ENCODE measurements at places on chromosomes 13 and 19.

DNA sequence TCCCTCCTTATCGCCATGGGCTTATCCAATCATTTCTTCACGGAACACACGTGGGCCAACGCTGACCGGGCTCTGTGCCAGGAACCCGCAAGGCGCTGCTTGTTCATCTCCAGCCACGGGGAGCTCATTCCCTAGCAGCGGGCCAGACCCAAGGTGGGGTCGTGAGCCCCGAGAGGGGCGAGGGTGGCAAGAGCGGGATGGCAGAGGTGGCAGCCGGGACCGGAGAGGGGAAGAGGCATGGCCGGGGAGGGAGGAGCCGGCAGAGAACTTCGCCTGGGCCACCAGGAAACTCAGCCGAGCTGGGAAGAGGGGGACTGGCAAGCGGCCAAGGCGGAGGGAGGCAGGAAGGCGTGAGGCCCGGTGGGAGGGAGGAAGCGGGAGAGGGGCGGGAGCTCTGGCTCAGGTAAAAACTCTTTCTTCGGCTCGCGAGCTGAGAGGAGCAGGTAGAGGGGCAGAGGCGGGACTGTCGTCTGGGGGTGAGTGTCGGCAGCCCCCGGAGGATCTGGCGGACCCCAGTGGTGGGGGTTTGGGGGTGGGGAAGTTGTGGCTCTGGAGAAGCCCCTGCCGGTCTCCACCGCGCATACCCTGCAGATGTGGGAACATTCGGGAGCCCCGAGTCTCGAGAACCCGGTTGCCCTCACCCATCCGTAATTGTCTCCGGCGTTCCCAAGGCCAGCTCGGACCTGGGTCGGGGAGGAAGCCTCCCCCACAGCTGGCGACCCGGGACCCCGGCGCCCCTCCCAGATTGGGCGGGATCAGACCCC, at the start of gene B3GNT3:
Gene B3GNT3, plus strand, starts transcription at position 408 of the 764 bp plus-strand sequence. CDS start 12,670 bp downstream, outside the sequence.
- peaks cover 66% of the 10 kb centered on the region for H3K4me1 ChIP-seq
- no peak within 1 kb of the TSS for H3K27ac ChIP-seq
- no peak for DNase-seq
- H3K36me3 ChIP-seq: no peaks in the 10 kb centered on the region
- H3K4me3 ChIP-seq: peak within 1 kb of the TSS; percentile 44
- no peaks in the 10 kb centered on the region for H3K27me3 ChIP-seq

DNA sequence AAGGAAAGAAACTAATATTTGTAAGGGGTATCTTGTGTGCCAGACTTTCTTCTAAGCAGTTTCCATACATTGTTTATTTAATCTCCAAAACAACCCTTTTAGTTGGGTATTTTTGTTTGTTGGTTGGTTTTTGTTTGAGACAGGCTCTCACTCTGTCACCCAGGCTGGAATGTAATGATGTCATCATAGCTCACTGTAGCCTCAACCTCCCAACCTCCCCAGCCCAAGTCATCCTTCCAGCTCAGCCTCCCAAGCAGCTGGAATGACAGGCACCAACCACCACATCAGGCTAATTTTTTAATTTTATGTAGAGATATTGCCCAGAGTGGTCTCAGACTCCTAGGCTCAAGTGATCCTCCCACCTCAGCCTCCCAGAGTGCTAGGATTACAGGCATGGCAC, 41.2 kb upstream of the LSM14A start:
- no peak for DNase-seq
- no peaks in the 10 kb centered on the region for H3K27me3 ChIP-seq
- no peaks in the 10 kb centered on the region for H3K36me3 ChIP-seq
- peaks cover 13% of the 10 kb centered on the region for H3K4me1 ChIP-seq
- no peak overlapping the region for H3K27ac ChIP-seq

DNA sequence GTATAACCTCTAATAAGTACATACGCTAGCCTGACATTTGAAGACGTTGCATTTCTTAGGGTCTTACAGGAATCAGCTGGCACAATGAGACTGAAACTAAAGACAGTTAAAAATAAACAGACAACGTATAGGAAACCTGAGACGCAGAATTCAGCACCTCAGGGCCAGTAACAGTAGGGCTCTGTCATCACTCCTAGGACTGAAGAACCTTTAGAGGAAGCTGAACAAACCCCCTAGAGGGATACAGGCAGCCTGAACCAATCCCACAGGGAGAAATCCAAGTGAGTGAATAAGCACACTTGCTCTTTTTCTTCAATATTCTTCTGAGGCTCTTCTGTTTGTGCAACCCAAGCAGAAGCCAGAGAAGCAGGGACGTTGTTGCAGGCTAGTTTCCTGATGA, 53.9 kb upstream of the KLHL1 start:
- H3K4me1 ChIP-seq: no peaks in the 10 kb centered on the region
- H3K4me3 ChIP-seq: no peak overlapping the region
- H3K36me3 ChIP-seq: no peaks in the 10 kb centered on the region
- H3K27ac ChIP-seq: no peak overlapping the region

DNA sequence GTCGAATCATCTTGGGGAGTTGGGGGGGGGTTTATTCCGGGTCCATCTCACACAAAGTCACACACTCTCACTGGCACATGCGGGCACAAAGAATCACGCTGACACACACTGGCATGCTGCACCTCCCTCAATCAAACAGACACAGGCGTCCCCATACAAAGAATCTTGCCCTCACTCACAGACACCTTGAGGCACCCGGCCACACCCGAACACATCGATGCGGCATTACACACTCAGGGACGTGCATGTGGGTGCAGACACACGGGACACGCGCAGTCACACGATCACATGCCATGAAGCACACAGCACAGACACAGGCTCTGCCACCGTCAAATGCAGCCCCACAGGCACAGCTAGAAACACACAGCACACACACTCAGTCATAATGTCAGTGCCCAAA, 7.8 kb downstream of the NFIX start:
- H3K36me3 ChIP-seq: no peaks in the 10 kb centered on the region
- H3K4me1 ChIP-seq: no peaks in the 10 kb centered on the region
- no peak overlapping the region for H3K4me3 ChIP-seq
- H3K27me3 ChIP-seq: no peaks in the 10 kb centered on the region

GRCh38 chr13:79724348-79725103, 243.6 kb downstream of the NDFIP2 start:
- H3K4me1 ChIP-seq: no peaks in the 10 kb centered on the region
- H3K27ac ChIP-seq: no peak overlapping the region
- no peak for DNase-seq

DNA sequence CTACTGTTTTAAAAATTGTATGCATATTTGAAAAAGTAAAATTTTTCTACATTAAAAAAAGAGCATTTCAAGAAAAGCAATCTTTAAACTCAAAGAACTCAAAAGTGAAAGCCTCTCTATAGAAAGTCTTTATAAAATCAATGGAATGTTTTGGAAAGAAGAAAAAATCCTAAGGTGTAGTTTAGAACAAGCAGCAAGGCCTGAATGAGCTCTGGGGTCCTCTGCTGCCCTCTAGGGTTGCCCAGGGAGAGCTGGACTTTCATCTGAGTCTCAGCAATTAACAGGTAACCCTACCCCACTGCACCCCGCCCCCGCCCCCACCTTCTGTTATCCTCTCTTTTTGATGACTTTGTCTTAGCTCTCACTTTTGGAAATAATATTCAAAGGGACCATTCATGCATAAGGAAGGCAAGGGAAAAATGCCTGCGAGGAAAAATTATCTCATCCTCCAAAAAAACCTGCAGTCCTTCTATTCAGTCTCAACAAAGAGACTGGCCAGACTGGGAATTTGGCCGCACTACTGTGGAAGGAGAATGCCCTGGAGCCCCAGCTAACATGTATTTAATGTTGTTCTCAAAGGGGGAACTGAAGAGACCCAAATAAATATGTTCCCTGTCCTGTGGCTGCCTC, 24.1 kb downstream of the SLC25A30 start:
- no peak overlapping the region for H3K4me3 ChIP-seq
- no peak overlapping the region for H3K27ac ChIP-seq
- peak; percentile 68 for DNase-seq
- peaks cover 32% of the 10 kb centered on the region for H3K4me1 ChIP-seq

GRCh38 chr19:19531951-19532805, 3.5 kb downstream of the YJEFN3 start:
- H3K4me3 ChIP-seq: no peak overlapping the region
- no peak overlapping the region for H3K27ac ChIP-seq
- peak; percentile 86 for DNase-seq

- no peaks in the 10 kb centered on the region for H3K4me1 ChIP-seq
- no peak for DNase-seq
- no peaks in the 10 kb centered on the region for H3K36me3 ChIP-seq
- no peaks in the 10 kb centered on the region for H3K27me3 ChIP-seq
Measured at GRCh38 chr13:109204252-109204651, 574.8 kb downstream of the MYO16 start.

GRCh38 chr13:36038785-36039555, 92.2 kb downstream of the DCLK1 start:
- H3K4me3 ChIP-seq: no peak overlapping the region
- no peaks in the 10 kb centered on the region for H3K4me1 ChIP-seq
- no peak overlapping the region for H3K27ac ChIP-seq

- H3K27me3 ChIP-seq: no peaks in the 10 kb centered on the region
- H3K27ac ChIP-seq: no peak overlapping the region
- H3K4me3 ChIP-seq: no peak overlapping the region
- no peaks in the 10 kb centered on the region for H3K36me3 ChIP-seq
- no peaks in the 10 kb centered on the region for H3K4me1 ChIP-seq
Measured at GRCh38 chr13:65330691-65331090, 1899.4 kb downstream of the PCDH9 start.

- H3K36me3 ChIP-seq: no peaks in the 10 kb centered on the region
- DNase-seq: no peak
- H3K4me1 ChIP-seq: peaks cover 26% of the 10 kb centered on the region
- no peak overlapping the region for H3K27ac ChIP-seq
- peaks cover 28% of the 10 kb centered on the region for H3K27me3 ChIP-seq
Measured at GRCh38 chr13:80336370-80336769, 4.6 kb downstream of the SPRY2 start.

GRCh38 chr13:28872427-28873176, 52.5 kb downstream of the MTUS2 start:
- H3K27me3 ChIP-seq: no peaks in the 10 kb centered on the region
- no peak overlapping the region for H3K4me3 ChIP-seq
- no peak overlapping the region for H3K27ac ChIP-seq
- no peaks in the 10 kb centered on the region for H3K36me3 ChIP-seq
- no peak for DNase-seq
- H3K4me1 ChIP-seq: no peaks in the 10 kb centered on the region
